RPMI8226 (cell line): ENCODE measurements at places on chromosomes 1 and 21.
A peak's percentile ranks its signal among the peaks of the same experiment; 100 is the strongest.

DNA sequence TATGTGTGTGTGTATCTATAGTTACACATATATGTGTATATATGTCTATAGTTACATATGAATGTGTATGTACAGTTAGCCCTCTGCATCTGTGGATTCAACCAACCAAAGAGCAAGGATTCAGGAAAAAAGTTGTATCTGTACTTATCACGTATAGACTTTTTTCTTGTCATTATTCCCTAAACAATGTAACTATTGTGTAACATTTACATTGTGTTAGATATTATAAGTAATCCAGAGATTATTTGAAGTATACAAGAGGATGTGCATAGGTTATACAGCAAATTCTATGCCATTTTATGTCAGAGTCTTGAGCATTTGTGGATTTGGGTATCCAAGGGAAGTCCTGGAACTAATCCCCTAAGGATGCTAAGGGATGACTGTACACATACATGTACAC lies 71.3 kb downstream of the RASAL2 start:
- DNase-seq, result no peak

DNA sequence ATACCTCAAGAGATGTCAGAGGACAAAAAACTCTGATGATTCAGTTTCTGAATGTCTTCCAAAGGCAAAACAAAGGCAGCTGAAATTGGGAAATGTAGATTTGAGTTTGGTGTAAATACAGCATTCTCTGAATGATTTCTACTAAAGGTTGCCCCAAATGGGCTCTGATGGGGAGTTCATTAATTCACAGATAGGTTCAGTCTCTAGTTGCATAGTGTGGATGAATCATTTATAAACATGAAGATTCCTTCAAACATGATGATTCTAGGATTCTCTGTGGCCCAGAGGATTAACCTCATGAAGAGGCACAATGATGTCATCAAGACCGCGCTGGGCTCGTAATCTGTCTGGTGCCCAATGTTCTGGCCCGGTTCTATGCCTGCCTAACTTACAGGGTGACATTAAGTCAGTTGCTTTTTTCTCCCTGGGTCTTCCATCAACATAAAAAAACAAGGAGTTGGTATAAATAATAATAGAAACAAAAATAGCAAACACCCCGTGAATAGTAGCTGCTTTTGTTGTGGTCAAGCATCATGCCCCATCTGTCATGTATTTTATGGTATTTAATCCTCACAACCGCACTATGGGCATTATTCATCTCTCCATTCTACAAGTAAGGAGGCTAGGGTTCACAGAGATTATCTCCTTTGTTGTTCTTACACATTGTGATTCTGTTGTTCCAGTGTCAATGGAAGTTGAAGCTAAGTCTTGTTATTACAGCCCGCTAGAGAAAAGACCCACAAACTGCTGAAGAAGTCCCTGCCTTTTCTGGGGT lies 509.6 kb upstream of the USP24 start:
- DNase-seq, result no peak

DNA sequence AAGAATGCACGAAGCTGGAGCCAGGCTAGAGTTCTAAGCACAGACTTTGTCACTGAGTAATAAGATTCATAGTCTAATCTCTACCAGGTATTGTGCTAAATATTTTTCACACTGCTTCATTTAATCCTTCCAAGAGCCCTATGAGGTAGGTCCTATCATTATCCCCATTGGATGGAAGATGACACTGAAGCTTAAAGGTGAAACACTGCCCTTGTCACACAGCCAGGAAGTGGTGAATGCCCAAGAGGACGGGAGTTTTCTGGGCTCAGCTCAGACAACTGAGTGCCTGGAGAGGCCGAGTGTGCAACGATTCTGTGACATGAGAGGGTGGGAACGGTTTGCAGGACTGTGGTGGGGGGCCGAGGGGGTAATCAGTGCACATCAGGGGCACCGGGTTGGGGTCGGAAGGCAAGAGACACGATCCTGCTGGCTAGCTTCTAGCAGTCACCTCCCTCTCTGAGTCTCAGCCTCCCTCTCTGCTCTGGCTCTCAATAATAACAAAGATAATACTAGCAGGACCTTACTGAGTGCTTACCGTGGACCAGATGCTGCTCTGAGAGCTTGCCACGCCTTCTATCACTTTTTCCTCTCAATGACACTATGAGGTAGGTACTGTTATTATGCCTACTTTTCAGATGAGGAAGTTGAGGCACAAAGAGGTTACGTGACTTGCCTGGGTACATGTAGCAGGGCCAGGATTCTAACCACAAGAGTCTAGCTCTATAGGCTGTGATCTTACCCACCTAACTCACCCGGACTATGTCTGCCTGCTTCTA lies 12.4 kb downstream of the KCNQ4 start:
- DNase-seq, result no peak

DNA sequence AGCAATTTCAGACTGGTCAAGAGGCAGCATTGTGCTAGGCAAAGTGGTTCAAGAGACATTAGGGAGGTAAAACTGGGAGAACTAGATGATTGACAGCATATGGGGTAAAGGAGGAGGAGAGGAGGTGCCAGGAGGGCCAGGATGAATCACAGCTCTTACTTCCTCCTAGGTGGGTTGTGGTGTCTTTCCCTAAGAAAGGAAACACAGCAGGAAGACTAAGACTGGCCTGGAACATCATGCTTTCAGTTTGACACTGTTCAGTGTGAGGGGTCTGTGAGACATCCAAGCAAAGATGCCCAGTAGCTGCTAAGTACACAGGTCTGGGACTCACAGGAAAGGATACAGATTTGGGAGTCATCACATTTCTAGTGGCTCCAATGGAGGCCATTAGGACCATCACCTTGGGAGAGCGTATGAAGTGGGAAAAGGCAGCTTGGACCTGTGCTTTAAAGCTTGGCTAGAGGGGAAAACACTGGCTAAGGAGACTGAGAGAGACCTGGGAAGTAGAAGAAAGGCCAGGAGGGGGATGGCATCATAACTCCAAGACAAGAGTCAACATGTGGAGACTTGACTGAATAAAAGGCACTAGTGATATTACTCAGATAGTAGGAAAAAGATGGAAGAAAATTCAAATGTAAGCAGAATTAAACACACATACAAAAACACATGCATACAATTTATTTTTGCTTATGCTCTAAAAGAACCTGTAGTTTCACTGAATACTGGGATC lies 17.3 kb downstream of the CD58 start:
- DNase-seq, result no peak

GRCh38 chr1:223765719-223766340 lies 53.5 kb downstream of the CAPN2 start:
- DNase-seq, result no peak

- no peak for DNase-seq
These were observed 141.4 kb downstream of the PLPP3 start for GRCh38 chr1:56437959-56438358.

DNA sequence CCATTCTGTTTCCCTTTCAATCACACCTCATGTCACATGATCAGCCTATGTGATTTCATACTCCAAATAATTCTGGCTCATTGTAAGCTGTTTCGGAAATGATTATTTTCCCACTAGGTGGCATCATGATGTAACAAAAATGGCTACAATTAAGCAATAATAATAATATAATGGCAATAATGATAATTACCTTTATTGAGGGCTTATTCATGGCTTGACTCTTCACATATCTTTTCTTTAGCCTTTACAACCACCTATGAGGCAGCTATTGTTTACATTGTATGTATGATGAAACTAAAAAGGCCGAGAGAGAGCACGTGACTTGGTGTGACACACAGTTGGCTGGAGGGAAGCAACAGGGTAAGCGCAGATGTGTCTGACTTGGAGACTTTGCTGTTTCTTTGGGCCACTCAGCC lies 12.5 kb upstream of the KPRP start:
- no peak for DNase-seq

GRCh38 chr1:41393716-41394368 lies 32.6 kb downstream of the FOXO6 start:
- no peak for DNase-seq

DNA sequence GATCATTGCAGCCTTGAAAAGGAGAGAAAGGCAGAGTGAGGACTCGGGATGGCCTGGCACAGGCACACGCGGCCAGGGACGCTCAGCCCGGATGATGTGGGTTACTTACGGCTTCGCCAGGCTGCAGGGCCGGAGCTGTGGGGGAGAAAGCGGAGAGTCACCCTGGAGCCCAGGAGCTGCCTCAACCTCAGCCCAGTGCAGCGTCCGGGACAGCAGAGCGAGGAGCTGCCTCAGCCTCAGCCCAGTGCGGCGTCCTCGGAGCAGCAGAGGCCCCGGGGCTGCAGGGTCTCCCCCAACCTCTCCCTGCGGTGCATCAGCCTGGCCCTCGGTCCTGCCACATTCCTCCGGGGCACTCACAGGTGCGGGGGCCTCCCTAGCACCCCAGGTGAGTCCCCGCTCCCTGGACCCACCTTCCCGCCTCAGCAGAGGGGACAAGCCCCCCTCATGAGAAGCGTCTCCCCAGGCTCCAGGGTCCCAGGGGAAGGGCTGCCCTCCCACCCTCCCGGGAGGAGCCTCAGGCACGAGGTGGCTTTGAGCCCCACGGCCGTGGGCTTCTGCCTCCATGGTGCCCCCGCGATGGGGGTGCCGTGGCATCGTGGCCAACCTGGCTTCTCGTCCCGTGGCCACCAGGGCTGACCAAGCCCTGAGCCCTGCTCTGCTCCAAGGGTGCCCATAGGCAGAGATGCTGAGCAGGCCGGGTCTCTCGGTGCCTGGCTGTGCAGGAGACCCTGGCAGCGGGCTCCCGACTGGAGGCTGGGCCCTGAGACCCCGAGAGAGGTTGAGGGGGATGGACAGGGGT lies 10.5 kb upstream of the RNF223 start:
- DNase-seq, result no peak

GRCh38 chr1:230074762-230075161 lies 7.7 kb downstream of the GALNT2 start:
- DNase-seq, result no peak

DNA sequence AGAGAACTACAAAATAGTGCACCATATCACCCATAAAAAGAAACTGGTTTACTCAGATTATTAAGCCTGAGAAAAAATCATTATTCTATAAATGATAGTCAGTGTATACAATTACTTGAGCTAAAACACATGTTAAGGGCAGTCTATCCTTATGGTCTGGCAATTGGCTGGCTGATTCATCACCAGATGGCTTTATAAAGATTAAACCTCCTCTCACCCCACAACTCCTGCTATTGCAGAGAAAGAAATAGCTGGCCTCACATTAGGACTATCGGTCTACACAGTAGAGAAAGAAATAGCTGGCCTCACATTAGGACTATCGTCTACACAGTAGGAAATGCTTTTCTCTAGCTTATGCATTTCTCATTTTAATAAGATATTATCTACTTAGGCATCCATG lies 21.2 kb downstream of the CEP170 start:
- no peak for DNase-seq

- peak; percentile 64 for DNase-seq
These were observed 18.1 kb upstream of the WASF2 start for GRCh38 chr1:27507960-27508665.

GRCh38 chr1:230930986-230931385 lies 47.7 kb downstream of the TTC13 start:
- no peak for DNase-seq
